ENCODE measurements at places on chromosomes 12 and 14.

GRCh38 chr14:103185051-103186029 is 62.1 kb downstream of the TNFAIP2 start:
- no peak for DNase-seq

DNA sequence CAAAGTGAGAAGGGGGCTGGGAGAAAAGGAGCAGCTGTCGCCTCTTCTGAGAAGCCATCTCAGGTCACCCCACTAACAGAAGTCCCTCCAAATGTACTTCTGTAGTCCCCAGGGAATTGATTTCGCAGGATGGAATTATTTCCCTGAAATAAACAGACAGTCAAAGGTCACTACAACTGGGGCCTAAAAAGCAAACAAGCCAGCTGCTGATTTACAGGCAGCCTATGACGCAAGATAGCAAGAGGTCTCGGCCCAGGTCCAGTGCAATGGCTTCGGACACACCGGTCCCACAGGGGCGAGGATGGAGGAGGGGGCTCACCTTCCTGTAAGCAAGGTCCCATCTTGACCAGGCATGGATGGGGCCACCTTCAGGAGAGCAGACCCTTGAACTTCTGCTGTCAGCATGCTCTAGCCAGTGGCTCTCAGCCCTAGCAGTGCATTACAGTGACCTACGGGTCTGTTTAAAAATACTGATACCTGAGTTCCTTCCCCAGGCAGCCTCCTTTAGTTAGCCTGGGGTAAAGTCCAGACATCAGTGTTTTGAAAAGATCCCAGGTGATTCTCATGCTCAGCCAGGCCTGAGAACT is 18.1 kb downstream of the NUAK1 start:
- DNase-seq, result no peak

- no peak for DNase-seq
Observed at GRCh38 chr14:68969278-68970033, 9.6 kb downstream of the ACTN1 start.

GRCh38 chr12:89353823-89354611 is 1.7 kb upstream of the DUSP6 start:
- peak; percentile 69 for DNase-seq

DNA sequence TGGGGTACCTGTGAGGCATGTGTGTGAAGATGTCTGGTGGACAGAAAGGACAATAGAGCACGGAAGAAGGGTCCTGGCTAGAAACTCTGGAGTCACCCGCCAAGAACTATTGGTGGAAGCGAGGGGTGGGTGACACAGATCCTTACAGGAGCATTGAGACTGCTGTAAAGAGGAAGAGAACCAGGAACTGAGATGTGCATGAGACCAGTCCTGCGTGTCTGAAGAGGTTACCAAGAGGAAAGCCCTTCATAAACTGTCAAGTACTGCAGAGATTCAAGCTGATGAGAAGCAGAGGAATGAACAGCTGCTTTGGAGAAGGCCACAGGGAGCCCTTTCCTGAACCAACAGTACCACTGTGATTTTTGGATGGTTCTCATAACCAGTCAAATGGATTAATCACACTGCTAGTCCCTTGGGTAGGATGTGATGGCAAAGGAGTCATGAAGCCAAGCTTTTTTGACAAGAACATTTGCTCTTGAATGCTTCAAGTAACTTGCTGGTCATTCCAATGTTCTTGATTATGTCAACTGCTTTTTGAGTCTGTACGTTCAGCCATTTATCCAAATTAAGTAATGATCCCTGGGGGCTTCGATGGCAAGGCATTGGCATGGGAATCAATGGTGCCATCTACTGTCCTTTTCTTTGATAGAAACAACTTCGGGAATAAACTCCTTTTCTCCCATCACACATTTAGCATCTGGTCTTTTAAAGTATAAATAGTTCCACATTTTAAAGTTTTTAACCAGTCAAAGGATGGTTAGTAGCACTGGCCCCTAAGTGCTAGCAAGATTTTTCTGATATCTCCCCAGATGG is 42.9 kb downstream of the GPR135 start:
- no peak for DNase-seq

DNA sequence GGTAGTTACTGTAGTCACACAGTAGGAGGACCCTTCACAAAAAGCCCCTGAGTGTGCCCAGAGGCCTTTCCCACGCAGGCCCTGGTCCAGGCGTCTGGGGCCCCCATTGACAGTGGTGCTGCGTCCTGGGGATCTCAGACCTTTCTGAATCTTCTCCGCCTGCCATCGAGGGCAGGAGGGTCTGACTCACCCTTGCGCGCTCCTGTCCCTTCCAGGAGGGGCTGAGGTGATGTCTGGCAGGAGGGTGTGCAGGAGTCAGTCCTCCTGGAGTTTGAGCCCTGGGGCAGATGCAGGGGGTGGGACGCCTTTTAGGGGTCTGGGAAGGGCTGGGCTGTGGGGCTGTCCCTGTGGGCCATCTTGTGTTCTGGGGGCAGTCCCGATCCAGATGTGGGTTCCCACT is 386.8 kb downstream of the TMEM121 start:
- no peak for DNase-seq

DNA sequence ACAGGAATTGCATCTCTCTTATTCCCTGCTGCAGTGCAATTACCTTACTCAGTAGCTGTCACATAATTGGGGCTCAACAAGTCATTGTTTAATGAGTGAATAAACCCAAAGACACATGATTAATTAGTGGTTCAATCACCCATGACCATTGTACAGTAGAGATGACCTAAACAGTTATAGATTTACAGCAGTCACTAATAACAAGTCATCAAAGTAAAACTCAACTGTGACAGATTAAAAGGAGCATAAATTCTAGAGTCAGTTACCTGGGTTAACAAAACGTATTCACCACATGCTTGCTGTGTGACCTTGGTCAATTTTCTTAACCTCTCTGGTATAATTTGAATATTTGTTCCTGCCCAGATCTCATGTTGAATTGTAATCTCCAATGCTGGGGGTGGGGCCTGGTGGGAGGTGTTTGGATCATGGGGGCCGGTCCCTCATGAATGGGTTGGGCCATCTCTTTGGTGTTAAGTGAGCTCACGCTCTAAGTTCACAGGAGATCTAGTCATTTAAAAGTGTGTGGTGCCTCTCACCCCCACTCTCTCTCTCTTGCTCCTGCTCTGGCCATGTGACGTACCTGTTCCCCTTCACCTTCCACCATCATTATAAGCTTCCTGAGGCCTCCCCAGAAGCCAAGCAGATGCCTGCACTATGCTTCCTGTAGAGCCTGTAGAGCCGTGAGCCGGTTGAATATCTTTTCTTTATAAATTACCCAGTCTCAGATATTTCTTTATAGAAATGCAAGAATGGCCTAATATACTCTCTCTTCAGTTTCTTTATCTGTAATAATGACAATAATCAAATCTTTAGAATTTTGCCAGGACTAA is 141.9 kb upstream of the PLEKHG7 start:
- DNase-seq, result no peak

DNA sequence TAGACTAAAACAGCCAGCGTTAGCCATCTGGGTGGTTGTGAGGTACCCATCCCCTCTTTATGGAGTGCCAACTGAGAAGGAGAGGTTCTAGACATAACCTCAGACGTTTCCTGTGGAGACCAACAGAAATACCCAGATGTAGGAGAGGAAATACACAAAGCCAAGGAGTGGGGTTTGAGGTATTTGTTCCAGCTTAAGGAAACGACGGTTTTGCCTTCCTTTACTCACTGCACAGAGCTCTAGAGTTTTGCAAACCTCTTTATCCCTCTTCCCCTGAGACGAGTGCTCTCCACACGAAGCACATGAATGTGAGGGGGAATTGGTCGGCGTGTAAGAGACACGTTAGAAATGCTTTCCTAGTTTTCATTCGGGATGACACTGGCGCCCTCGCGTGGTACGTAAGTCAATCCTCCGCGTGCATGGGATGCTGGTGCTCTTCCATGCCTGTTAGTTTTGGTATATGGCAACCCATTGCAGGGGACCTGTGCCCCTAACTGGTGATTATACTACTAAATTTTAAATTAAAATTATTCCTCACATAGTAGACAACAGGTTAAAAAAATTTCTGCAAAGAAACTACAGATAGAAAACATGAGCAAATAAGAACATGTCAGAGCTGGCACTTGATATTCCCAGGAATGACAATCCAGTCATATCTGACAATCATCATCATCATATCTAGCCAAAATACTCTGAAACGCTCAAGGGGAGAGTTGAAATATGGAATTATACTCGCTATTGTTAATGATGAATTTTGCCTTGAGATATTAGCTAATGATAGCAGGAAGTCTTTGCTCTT is 121.7 kb downstream of the PPM1H start:
- peak; percentile 83 for DNase-seq

GRCh38 chr14:94180655-94181271 is 6.6 kb downstream of the PPP4R4 start:
- DNase-seq, result no peak
